Stimulated activated effector memory CD8-positive, alpha-beta T cell treated with anti-CD3 and anti-CD28 coated beads, Interleukin-12 subunit alpha, Interleukin-12 subunit beta, amount 100 ng/mL, for 72 hours (primary cell): ENCODE measurements at places on chromosomes 6 and 20.
A peak's percentile ranks its signal among the peaks of the same experiment; 100 is the strongest.

DNA sequence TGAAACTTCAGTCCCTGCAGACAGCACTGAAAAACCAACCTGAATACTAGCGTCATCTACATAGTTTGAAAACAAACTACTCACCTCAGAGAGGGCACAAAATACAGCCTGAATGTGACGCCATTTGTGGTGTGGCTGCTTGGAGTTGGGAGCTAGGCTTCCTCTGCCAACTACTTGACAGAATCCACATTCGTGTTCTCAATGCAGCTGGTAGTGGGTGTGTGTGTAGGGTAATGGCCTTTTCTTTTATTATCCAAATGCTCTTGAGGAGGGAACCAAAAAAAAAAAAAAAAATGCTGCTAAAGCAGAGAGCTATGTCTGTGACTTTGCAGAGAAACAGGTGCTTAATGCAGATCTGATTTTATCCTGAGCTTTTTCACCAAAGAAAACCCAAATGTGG is 207.8 kb downstream of the OTOR start:
- DNase-seq: no peak

- no peak for DNase-seq
These were observed 24.3 kb upstream of the HLA-DRB5 start for GRCh38 chr6:32554116-32554965.

DNA sequence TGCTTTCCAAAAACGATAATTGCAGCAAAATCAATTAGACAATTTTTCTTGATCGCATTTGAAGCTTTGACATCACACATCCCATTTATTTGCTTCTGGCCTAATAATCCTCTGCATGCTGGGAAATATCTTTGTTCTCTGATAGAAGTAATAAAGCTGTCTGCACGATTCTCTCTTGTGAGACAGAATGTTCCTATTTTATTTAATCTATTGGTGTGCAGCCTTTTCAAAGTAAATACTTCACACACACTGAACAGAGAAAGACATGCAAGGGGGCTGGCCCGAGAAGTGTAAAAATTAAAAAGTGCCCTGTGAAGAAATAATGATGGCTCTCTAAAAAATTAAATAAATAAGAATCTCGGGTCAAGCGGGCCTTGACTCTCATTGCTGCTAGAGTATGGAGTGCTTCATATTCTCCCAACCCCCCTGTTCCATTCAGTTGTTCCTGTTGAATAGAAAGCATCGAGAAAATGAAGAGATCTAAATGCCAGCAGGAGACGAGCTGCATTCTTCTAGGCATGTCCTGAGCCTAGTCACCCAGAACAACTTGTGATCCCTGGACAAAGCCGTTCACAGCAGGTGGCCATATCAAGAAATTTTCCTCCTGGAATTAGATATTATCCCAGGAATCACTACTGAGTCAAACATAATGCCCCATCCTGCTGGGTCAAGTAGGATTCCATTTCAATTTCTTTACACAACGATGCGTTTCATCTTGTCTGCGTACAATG is 625.9 kb upstream of the EPHA7 start:
- DNase-seq: no peak

- DNase-seq: no peak
These were observed 105.5 kb downstream of the IPCEF1 start for GRCh38 chr6:154251116-154251515.

- no peak for DNase-seq
These were observed 33.2 kb downstream of the ADA start for GRCh38 chr20:44618318-44618731.

DNA sequence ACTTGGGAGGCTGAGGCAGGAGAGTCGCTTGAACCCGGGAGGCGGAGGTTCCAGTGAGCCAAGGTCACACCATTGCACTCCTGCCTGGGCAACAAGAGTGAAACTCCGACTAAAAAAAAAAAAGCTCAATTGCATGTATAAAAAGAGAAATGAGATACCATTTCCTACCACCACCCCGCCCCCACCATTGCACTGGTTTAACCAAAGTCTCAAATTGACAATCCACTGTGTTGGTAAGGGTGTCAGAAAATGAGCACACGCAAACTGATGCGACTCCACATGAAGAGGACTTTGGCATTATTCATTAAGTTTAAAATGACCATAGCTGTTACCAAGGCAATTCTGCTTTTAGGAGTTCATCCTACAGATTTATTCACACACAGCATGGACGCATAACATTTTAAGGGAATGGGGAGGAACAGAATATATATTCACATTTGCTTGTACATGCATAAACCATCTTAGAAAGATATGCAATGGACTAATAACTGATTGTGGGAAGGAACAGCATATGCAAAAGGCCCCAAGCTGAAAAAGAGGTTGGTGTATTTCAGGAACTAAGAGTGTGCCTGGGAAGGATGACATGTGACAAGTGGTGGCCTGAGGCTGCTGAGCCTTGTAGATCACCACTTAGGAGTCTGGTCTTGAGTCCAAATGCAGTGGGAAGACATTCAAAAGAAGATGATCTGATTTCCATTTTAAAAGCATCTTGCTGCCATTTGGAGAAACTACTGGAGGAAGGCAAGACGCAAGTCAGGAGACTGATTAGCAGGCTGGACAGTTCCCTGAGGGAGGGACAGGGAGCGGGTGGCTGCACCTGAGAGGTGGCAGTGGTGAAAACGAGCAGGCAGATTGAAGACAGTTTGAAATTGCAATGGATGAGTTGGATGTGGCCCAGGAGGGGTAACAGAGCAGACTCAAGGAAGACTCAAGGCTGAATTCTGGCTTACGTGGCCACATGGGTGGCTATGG is 37.2 kb upstream of the PTPN1 start:
- no peak for DNase-seq

- DNase-seq: no peak
These were observed 7.9 kb downstream of the EMILIN3 start for GRCh38 chr20:41358717-41359116.

- DNase-seq: no peak
These were observed 16.7 kb downstream of the RAET1E start for GRCh38 chr6:149881066-149881766.

GRCh38 chr6:143179901-143180612 is 119.4 kb downstream of the AIG1 start:
- DNase-seq: no peak

DNA sequence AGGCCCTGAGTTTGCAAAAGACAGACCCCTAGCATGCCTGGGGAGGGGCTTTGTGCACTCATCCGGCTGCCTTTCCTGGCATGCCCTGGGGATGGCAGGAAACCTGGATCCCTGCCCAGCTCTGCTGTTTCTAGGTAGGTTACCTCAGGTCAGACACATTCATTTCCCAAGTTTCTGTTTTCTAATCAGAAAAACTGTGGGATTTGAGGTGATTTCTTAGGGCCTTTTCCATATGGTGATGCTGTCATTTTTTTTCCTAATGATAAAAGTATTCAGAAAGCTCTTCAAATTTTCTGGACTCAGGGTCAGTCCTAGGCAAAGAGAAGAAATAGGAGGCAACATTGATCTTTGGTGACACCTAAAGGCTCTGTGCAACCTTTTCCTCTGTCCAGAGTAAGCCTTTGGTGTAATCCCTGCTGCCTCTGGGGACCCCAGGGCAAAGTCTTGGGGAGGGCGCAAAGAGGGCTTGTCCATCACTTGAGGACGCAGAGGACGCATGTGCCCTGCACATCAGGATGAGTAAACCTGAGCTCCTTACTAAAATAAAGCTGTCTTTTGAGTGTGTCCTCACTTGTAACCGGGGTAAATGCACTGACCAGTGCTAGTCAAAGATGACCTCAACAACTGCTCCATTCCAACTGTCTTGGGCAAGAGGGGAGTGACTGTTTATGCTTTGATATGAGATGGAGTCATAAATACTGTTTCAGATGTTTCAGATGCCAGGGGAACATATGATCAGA is 13.5 kb upstream of the TRAM2 start:
- DNase-seq: no peak

- DNase-seq: no peak
These were observed 11.8 kb upstream of the STXBP5 start for GRCh38 chr6:147192278-147192911.

DNA sequence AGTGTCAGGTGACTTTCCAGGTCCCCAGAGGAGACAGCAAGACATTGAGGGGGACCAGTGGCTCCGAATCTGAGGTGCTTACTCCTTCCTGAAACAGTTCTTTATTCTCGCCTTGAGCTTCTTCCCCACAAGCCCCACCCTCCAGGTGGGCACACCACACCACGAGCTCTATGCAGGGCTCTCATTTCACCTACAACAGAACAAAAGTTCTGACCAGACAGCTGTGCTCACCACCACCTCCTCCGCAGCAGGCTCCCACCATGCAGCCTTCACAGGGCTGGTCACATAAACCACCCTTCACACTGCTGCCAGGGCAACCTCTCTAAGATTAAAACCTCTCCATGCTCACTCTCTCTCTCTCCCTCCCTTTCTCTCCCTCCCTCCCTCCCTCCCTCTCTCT is 384.5 kb upstream of the ARID1B start:
- no peak for DNase-seq

DNA sequence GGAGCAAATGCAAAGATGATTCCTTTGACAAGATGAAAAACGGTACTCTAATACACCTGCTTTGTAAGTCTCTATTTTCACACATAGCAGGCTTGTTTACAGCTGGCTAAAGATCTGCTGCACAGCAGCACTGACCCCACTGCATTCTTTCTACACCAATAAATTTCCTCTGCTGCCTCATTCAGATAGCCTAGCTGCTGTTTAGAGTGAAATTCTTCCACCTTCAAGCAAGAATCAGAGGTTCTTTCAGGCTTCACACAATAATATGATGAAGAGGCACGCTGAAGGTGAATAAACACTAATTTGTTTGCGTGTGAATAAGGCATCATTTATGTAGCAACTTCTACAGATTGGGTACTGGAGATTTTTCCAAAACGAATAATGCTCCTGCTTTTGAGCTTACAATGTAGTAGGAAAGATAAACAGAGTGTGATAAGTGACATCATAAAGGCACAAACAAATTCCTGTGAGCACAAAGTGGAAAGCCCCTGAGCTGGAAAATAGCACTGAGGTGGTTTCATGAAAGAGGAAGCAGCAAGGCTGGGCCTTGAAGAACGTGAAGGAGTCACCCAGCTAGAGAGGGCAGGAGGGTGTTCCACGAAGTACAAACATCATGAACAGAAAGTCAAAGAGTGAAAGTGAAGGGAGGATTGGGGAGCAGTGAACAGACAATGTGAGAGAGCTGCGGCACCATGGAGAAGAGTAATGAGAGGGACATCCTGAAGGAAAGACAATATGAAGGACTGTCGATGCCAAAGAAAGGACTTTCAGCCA is 543.4 kb downstream of the CD83 start:
- DNase-seq: no peak

DNA sequence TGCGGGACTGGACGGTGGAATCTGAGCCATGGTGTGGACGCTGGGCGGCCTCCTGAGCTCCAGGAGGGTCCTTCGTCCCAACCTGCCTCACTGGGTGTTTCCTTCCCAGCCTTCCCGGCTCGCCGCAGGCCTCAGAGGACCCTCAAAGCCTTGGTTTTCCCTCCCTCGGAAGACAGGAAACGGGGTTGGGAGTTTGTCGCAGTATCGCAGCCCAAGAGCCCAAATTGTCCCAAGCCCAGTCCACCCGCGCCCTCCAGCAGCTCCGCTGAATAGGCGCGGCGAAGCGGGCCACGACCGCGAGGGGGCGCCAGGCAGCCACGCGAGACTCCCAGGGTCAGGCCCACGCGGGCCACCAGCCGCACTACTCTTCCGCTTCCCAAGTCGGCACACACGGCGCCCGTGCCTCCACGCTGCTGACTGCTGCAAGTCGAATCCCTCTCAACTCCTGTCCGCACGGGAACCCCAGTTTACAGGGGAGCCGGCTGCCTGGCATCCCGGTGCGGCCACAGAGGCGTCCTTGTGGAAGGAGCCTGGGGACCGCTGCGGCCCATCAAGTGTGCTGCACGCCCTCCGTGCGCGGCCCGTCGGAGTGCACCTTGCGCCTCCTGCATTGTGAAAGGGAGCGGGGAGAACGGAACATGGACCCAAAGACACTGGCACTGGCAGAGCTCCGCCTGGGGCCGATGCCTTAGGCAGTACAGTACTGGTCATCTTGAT is 40.4 kb upstream of the HMGA1 start:
- DNase-seq: peak; percentile 97

- no peak for DNase-seq
These were observed 39.7 kb downstream of the SLC35D3 start for GRCh38 chr6:136961848-136962247.

GRCh38 chr20:2659547-2659946 is 4.5 kb downstream of the IDH3B start:
- DNase-seq: no peak

DNA sequence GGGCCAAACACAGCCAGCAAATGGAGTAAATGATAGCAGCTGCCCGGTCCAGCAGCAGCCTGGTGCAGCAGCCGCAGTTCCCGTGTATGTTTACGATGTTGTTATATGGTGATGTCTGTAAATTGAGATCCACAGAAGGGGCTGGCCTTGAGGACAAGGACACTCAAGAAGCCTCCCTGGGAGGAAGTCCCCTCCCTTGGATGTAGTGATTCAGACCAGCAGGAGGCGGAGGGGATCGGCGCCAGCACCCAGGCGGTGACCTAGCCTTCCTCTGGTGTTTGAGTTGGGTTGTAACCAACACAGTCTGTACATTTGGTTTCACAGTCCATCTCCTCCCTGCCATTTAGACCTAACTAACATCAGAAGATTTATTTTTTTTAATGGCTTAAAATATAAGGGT is 187.8 kb downstream of the SYNDIG1 start:
- no peak for DNase-seq

DNA sequence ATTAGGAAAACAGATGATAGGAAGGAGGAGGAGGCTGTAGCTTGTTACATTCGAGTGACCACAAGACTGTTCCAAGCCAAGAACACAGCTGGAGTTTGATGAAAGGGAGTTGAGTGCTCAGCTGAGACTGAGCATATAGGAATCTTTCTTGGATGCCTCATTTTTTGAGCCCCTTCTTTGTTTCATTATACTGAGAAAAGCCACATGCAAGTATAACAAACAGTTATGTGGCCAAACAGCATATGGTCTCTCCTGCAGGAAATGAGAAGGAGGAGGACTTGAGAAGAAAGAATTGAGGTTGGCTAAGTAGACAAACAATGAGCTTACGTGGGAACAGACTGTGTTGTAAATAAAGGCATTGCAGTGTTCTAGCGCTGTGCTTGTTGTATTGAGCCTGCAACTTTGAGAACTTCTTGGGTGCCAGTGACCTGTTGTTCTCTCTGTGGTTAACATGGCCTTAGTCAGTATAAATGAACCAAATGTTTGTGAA is 78.3 kb downstream of the AKAP7 start:
- DNase-seq: no peak

- DNase-seq: no peak
These were observed 77.1 kb downstream of the JAG1 start for GRCh38 chr20:10596710-10597121.

DNA sequence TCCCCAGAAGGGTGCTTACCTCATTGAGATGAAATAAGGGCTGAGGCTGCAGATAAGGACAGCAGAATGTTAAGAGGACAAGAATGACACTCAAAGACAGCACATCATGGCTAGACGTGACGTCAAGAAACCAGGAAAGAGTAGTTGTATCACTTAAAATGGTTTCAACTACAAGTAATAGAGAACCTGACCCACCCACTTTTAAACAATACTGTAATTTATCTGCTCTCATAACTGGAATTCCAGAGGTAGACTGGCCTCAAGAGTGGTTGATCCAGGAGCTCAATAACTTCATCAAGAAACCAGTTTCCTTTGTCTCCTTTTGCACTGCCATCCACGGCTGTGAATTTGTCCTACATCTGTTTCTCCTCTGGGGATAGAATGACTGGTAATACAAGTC is 187.1 kb downstream of the EYA4 start:
- DNase-seq: no peak

- no peak for DNase-seq
These were observed 63.8 kb upstream of the EEF1E1 start for GRCh38 chr6:8166156-8166555.
